Progenitor cell of endocrine pancreas (in vitro differentiated cells): ENCODE measurements at places on chromosomes 7 and 10. TPM values are rescaled to one million over a fixed set of nuclear protein-coding genes. Genes with fewer than 3 reads are reported as not detected.

GRCh38 chr10:21203473-21204107, 306.5 kb upstream of the NEBL start:
- DNase-seq: no peak

- no peak for DNase-seq
These were observed 414 bp downstream of the HOXA2 start for GRCh38 chr7:27101957-27102580.

DNA sequence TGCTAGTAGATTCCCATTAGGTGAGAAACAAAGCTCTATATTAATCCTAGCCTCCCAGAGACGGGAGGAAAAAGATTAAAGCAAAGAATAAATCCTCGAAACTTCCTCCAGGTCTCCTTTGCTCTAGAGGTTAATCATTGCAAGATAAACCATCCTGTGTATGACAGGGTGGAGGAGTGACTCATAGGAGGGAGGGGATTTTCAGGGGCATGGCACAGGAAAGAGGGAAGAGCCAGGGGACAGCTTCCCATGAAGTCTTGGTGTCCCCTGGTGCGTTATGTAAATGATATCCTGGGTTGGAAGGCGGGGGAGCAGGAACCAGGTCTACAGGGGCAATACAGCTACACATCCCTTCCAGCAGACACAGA, 780 bp downstream of the CYP3A5 start:
- DNase-seq: no peak

DNA sequence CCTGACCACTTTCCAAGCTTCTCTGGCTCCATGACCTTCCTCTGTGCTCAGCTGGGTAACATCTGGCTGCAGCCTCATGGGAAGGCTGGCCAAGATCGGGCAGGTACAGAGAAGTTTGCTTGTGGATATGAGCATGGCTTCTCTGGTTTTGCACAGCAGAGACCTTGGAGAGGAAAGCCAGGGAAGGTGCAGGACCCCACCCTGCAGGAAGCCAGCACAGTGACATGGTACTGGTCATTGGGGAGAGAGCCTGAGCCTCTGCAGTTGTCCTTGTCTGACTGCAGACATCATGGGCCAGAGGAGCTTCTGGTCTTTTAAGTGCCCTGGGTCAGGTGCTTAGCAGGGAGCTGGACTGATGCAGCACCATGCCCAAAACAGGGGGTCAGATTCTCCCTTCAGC, 70.6 kb upstream of the LEP start:
- no peak for DNase-seq

DNA sequence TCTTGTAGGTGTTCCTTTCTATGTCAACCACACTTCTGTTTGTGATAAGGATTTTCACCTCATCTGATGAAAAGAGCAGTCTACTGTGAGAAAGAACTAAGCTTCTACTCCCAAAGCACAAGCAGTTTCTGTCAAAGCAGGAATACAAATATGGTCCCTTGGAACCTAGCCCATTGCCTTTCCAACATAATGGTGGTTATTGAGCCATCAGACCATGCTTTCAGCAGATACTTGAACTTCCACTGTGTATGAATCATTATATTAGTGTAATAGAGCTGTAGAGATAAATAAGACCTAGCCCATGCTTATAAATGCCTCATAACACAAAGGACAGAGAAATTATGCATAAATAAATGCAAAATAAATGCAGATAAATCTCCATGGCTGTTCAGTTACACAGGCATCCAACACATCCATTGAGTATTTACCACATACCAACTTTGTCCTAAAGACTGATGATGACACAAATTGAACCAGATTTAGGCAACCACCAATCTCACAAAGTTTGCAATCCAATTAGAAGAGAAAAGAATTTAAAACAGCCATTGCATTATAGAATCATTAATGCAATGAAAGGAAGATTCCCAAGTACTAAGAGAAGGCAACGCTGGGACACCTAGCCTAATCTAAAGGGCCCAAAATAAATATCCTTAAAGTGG, 729.4 kb upstream of the C7orf33 start:
- no peak for DNase-seq

- DNase-seq: peak; percentile 53
These were observed 1.1 kb downstream of the VGF start for GRCh38 chr7:101164071-101164840.

GRCh38 chr10:1398626-1399410, 338.5 kb downstream of the ADARB2 start:
- DNase-seq: no peak

GRCh38 chr10:132964231-132964630, 21.9 kb upstream of the CFAP46 start:
- no peak for DNase-seq

GRCh38 chr7:151777495-151777880, 99.4 kb downstream of the PRKAG2 start:
- DNase-seq: no peak

- DNase-seq: no peak
These were observed 55.7 kb downstream of the CSTF2T start for GRCh38 chr10:51643734-51644133.

GRCh38 chr10:110323503-110323902, 18.8 kb upstream of the SMNDC1 start:
- DNase-seq: no peak

DNA sequence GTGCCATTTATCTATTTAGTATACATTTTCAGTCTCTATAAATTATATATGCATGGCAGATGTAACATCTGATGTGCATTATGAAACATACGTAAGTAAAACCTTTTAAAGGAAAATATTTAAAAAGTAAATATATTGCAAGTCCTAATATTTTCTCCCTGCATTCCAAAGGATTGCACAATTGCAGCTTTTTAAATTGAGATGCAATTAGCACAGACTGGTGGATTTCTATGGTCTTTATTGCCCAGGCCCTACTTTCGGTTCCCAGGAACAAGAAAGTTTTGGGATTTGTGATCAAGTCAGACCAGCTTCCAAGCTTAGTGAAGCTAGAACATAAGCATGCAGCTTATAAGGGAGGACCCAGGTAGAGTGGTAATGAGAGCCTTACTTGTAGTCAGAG, 337.8 kb downstream of the NRG3 start:
- DNase-seq: no peak

GRCh38 chr7:151110236-151110940, 24.1 kb downstream of the AGAP3 start:
- DNase-seq: no peak

DNA sequence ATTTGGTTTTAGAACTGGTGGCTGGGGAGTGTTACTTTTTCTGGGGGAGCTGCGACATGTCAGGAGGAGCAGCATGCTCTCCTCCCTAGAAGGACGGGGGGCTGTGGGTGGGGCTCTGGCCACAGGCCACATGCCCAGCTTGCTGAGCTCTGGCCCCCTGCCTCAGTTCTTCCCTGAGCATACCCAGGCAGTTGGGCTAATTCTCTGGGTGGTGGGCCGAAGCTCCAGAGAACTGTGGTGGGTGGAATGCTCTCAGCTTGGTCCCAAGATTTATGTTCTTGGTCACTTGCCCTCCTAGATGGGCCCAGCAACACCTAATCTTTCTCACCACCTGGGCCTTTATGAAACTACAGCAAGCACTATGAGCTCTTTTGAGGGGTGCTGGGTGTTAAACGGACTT, 5.1 kb upstream of the ZNF775 start:
- no peak for DNase-seq

- no peak for DNase-seq
These were observed 529.4 kb upstream of the POT1 start for GRCh38 chr7:125459038-125459437.

- DNase-seq: no peak
These were observed 135.2 kb upstream of the GDF10 start for GRCh38 chr10:47164800-47165128.

DNA sequence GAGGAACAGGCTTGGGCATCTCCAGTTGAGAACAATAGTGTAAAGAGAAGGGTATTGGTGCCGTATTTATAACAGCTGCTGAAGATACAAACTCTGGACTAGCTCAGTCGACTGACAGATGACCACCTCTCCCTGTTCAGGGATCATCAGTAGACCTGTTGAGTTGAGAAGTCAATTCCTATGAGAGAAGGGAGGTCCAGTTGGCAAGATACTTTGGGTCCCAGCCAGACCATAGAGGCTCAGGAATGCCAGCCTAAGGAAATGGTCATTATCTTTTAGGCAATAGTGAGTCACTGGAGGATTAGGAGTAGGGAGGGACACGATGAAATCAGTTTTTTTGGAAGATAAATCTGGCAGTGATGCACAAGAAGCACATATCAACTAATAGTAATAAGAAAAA, 202.9 kb downstream of the TRIL start:
- no peak for DNase-seq

- no peak for DNase-seq
These were observed 87.4 kb downstream of the BMS1 start for GRCh38 chr10:42869977-42870350.

- no peak for DNase-seq
These were observed 16.5 kb downstream of the ANLN start for GRCh38 chr7:36406156-36406555.

DNA sequence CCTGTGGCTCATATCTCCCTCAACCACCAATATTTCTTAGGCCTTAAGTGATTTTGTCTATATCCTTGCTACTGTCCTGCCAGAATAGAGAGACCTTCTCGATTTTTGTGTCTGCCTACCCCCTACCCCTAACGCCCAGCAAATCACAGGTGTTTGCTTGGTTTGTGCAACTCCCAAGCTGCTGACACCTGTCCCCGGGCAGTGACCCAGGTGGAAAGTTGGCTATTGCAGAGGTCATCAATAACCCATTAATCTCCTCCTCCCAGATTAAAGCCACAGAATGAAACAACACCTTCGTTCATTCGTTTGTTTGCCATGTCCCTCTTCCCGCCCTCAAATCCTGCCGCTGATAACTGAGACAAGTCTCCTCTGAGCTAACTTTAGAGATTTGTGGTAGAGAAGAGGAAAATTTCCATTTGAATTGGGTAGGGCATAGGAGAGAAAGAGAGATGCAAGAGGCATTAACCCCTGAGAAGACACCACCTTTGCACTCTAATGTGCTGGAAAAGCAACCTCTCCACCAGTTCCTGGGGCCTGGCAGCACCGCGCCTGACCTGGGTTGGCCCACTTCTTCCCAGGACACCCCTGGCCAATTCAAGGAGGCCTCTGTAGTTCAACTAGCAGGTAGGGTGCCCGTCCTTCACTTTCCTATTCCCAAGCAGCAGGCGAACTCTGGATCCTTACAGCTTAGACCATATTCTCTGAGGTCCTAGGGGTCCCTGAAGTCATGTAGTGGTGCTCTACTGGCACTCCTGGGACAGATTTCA, 3.0 kb downstream of the NEUROG3 start:
- no peak for DNase-seq

Gene MMP21
- not detected in 2 replicates for total RNA-seq

Gene EFCAB10
- total RNA-seq: 0.53 and 0.73 TPM in 2 replicates

Gene NME8
- total RNA-seq: 0.67 and 2.7 TPM in 2 replicates

Gene AGBL3
- 7.7 and 8.8 TPM in 2 replicates for total RNA-seq

Gene COG5
- total RNA-seq: 49.0 and 49.5 TPM in 2 replicates
